ENCODE measurements at places on chromosomes 1 and 21. TPM values are rescaled to one million over a fixed set of nuclear protein-coding genes. Genes with fewer than 3 reads are reported as not detected.

KIF26B gene
- total RNA-seq: 0.59 TPM

RGS4 gene
- 111 TPM for total RNA-seq

APOBEC4 gene
- total RNA-seq: not detected

SPRR1A gene
- total RNA-seq: not detected

HCN3 gene
- total RNA-seq: 0.67 TPM

DPH2 gene
- total RNA-seq: 18.3 TPM
